Activated naive CD4-positive, alpha-beta T cell treated with anti-CD3 and anti-CD28 coated beads, Interleukin-2, amount 50 U/mL, for 72 hours (primary cell): ENCODE measurements at places on chromosomes 7 and 10.

GRCh38 chr7:42574685-42575084 is 337.2 kb downstream of the C7orf25 start:
- DNase-seq, result no peak

DNA sequence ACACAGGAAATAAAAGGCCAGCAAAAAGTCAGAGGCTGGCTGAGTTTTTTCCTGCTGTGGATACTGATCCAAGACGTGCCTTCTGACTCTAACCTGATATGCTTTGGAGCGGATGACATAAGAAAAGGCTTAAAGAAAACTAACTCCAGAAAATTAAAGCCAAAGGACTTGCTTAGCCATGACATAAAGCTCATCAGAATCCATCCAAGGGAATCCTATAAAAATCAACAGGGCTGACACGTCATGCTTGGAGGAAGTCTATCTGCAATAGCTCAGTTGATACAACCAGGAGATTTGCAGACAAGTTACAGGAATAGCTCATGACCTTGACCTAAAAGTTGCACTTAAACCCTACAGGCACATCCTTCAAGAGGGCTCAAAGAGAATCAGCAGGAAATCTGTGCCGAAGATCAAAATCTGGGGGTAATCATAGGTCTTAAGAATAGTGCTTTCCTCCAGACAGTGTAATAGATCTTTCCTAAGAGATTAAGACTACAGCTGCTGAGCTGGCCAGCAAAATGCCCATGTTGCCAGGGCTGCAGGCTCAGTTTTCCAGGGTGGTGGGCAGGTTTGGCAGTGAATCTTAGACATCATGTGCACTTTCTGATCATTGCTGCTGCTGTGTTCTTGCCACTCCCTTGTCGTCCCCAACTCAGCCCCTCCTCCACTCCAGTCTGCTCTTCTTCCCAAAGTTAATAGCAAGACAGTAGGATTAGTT is 111.5 kb upstream of the SVIL start:
- DNase-seq, result no peak

GRCh38 chr10:3107426-3107961 is 40.1 kb downstream of the PFKP start:
- no peak for DNase-seq

DNA sequence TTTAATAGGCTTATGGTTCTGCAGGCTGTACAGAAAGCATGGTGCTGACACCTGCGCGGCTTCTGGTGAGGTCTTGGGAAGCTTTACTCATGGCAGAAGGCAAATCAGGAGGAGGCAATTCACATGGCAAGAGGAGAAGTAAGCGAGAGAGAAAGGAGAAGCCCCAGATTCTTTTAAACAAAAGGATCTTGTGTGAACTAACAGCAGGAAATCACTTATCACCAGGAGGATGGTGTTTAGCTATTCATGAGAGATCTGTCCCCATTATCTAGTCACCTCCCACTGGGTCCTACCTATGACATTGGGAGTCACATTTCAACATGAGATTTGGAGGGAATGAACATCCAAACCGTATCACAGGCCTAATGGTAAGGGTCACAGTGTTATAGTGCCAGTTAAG is 678.0 kb upstream of the KCND2 start:
- no peak for DNase-seq

GRCh38 chr10:32210306-32211045 is 136.5 kb downstream of the EPC1 start:
- DNase-seq, result no peak

GRCh38 chr10:24722676-24723385 is 856 bp downstream of the ARHGAP21 start:
- peak; percentile 61 for DNase-seq

DNA sequence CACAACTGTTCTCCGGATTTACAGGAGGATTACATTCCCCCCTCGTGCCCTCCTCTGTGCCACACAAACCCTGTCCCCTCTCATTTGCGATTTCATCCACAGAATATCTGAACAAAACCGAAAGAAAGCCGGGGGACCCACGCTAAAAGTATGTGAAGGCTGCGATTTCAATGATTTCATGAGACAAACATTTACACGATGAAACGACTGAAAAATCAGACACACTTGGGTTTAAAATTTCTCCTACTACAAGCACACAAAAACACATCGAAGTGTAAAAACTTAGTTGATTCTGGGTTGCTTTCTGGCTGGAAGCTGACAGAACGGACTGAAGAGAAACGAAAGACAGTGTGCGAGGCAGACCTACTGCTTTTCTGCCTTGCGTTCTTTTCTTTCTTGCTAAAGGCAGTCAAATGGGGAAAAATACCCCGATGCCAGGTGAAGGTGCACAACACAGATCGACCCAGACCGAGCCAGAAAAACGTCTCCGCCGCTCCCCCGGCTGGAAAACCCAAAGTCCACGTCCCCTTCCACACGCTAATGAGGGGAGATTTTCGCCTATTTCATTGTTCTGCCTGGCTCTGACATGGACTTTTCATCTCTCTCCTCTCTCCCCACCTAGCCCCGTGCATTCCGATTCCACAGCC is 1.2 kb downstream of the HIPK2 start:
- DNase-seq, result no peak

DNA sequence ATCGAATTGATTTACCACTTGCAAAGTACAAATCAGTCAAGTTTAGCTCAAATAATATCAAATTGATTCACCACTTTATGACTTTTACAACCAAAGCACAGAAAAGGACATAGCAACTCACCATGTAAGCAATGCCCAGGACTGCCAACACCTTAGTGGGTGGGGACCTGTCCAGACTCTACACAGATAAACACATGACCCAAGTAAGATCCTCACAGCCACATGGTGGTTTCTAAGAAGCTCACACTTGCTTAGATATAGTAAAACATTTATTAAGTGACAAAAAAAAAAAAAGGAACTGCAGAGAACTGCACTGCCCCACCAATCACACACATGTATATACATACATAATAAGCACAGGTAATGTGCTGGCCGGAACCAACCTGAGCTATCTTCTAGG is 116.2 kb downstream of the SLC25A13 start:
- no peak for DNase-seq

DNA sequence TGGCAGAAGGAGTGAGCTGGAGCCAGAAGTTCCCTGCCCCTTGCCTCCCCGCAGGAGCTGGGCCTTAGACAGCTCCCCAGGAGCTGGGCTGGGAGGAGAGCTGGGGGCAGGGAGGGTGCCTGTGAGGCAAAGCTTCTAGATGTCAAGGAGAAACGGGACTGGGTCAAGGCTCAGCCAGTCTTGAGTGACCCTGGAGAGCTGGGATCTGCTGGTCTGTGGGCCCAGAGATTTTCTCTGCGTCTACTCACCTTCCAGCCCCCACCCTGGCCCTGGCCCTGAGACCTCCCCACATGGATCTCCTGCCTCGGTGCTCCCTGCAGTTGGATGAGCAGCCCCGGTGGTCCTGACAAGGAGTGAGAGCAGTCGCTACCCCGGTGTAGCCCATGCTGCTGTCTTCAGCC is 20.3 kb upstream of the SHH start:
- no peak for DNase-seq

DNA sequence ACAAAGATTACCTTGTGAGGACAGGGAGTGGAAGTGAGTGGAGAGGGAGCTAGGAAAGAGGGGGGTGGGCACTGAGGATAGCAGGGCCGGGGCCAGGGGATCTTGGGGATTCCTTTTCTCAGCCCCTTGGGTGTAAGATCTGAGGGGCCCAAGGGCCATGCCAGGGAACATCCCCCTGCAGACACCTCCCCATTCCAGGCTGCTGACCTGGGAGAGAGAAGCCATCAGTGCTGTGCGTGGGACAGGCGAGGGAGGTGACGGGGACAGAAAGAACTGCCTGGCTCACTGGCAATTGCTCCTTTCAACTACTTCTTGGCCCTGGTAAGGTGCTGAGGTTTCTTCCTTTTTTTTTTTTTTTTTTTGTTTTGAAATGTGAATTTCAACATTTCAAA is 12.0 kb upstream of the BTBD16 start:
- no peak for DNase-seq

GRCh38 chr7:152313831-152314604 is 121.8 kb downstream of the KMT2C start:
- DNase-seq, result no peak

DNA sequence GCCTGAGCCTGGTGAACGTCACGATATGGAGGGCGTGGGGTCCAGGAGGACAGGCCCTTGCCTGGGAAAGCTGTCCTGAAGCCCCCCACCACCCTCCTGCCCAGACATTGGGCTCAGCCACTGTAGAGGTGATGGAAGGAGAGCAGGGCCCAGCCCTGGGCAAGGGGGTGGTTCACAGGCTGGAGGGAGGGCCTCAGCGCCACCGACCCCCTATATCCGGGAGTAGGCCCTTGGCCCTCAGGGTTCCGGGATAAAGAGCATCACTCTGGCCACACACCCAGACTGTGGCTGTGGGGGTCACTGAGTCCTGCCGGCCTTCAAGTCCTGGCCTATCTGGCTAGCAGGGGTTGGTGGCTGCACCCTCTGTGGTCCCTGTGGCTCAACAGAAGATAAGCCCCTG is 55.3 kb upstream of the GTF2IRD1 start:
- no peak for DNase-seq

DNA sequence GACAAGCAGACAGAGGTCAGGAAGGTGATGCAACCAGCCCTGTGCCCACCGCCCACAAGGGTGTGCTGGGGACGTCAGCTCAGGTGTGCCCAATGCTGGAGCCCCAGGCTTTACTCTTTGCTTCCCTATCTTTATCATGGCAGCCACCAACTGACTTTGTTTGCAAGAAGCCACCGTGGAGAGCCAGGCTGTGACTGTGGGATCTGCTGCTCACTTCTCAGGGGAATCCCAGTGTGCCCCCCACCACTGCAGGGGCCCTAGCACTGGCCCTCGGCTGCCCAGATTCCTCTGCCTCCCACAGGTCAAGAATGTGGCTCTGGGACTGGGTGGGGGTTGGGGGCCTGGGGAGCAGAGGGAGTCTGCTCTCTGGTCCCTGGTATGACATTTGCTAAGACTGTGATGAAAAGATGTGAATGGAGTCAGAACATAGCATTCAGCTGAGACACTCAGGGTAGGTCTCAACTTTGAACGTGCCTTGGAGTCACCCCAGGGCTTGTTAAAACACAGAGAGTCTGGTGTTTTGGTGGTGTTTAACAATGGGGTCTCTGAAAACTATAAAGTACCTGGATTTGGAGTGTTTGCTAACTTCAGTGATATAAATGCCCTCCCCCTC is 47.3 kb downstream of the ARHGAP22 start:
- no peak for DNase-seq

DNA sequence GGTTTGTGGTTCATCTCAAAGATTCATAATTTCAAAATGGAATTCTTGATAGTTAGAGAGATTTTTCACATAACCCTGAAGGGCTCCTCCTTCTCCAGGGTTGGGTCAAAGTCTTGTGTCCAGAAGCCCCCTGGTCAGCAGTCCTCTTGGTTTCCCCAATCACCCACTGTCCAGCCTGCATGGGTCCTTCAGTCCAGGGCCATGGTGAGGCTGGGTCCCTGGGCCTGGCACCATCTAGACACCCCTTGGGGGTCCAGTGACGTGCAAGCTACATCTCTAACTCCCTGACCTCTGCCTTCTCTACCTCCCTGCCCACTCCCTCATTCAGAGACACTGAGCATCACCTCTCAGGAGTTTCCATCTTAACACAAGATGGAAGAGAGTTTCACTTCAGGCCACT is 26.1 kb downstream of the ANXA8 start:
- no peak for DNase-seq

GRCh38 chr10:48990226-48990625 is 50.6 kb upstream of the LRRC18 start:
- no peak for DNase-seq

GRCh38 chr7:112428715-112429114 is 21.5 kb upstream of the IFRD1 start:
- no peak for DNase-seq

- no peak for DNase-seq
Observed at GRCh38 chr7:136869001-136869961, 829 bp downstream of the CHRM2 start.

- DNase-seq, result no peak
Observed at GRCh38 chr7:72234086-72234485, 178.1 kb downstream of the CALN1 start.

GRCh38 chr10:55263327-55263726 is 462.3 kb upstream of the PCDH15 start:
- no peak for DNase-seq

- DNase-seq, result no peak
Observed at GRCh38 chr7:134747326-134747725, 32.1 kb upstream of the CALD1 start.

GRCh38 chr7:56097700-56098099 is 4.9 kb upstream of the PHKG1 start:
- no peak for DNase-seq

DNA sequence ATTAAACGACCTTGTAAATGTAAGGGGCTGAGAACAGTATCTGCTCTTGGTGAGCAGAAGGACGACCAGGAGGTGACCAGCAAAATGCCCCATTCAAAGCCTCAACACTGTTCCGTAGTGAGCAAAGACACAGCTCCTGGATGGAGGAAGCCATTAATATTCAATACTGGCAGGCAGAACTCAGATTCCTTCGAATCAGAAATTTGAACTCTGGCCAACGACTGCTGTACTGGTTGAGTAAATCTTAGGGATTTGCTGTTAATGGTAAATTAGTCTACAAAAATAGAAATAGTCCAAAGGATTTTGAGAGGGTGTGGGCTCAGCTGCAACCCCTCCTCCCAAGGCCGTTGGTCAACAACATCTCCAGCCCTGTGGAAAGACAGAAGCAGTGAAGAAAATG is 130.5 kb upstream of the PFKP start:
- DNase-seq, result no peak

DNA sequence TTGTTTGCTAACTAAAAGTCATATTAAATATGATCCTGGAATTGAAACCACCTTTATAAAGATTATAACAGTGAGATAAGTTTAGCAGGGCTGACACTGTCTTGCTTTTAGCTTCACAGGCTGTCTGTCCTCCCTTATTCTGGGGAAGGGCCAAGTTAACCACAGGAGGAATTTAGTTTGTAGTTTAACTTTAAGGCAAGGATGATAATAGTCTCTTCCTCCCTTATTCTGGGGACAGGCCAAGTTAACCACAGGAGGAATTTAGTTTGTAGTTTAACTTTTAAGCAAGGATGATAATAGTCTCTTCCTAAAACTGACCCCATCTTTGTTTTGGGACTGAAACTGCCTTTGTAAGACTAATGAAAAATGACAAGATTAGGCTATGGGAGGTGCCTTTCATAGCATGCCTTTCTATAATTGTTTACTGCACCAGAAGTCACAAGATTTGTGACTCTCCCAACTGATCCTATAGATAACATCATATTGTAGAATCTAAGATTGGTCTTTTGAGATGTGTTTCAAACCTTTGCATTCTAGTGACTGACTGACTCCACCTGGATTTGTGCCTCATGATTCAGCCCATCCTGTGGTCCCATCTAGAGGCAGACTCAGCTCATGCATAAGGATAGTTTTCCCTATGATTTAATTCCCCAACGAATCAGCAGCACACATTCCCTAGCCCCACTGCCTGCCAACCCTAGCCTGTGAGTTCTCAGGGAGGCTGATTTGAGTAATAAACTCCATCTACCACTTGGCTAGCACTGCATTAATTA is 212.0 kb downstream of the MAGI2 start:
- DNase-seq, result no peak

DNA sequence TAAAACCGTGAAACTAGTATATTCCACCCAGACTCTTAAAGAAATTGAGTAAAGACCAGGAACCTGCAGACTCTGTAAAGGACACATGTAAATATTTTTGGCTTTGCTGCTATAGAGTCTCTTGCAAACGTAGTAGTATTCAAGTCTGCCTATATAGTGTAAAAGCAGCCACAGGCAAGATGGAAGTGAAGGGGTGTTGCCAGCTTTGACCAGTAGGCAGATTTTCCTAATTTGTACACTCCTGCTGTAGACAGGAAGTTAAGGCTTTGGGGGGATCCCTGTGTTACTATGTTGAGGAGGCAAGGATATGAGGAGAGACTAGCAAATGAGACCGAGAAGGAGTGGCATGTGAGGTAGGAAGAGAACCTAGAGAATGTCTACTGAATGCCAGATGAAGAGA is 27.7 kb downstream of the WAC start:
- no peak for DNase-seq

- no peak for DNase-seq
Observed at GRCh38 chr10:114953047-114953446, 15.1 kb downstream of the TRUB1 start.
